ENCODE measurements at places on chromosomes 13 and 19. TPM values are rescaled to one million over a fixed set of nuclear protein-coding genes. Genes with fewer than 3 reads are reported as not detected.

Gene RNF113B
- not detected for total RNA-seq

Gene ZNF563
- 1.1 TPM for total RNA-seq

DNA sequence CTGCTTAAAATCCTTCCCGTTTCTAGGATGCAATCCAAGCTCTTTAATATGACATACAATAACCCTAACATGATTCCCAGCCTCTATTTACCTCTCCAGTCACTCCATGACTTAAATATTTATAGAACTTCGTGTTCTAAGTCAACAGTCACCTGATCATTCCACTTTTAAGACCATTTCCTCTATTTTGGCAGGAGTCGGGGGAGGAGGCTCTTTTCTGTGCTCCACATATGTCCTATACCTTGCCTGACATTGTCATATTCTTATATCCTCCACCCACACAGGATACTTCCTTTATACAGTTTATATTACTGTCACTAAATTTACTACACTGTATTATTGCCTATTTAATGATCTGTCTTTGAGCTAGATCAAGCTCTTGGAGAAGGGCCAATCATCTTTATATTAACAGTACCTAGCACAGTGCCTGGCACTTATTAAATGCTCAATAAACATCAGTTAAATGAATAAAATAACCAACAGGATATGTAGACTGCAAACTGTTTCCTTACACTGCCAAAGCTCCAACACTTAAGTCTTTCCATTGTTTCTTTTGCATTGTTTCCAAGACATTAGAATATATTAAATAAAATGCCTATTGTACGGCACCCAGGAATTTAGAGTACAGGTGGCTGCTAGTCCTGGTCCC, 2.7 kb downstream of the ARGLU1 start:
- H3K36me3 ChIP-seq: no peaks in the 10 kb centered on the region
- peaks cover 31% of the 10 kb centered on the region for H3K4me1 ChIP-seq
- H3K27me3 ChIP-seq: no peaks in the 10 kb centered on the region
- H3K4me3 ChIP-seq: peak overlapping the region; percentile 69
- no peak for DNase-seq

DNA sequence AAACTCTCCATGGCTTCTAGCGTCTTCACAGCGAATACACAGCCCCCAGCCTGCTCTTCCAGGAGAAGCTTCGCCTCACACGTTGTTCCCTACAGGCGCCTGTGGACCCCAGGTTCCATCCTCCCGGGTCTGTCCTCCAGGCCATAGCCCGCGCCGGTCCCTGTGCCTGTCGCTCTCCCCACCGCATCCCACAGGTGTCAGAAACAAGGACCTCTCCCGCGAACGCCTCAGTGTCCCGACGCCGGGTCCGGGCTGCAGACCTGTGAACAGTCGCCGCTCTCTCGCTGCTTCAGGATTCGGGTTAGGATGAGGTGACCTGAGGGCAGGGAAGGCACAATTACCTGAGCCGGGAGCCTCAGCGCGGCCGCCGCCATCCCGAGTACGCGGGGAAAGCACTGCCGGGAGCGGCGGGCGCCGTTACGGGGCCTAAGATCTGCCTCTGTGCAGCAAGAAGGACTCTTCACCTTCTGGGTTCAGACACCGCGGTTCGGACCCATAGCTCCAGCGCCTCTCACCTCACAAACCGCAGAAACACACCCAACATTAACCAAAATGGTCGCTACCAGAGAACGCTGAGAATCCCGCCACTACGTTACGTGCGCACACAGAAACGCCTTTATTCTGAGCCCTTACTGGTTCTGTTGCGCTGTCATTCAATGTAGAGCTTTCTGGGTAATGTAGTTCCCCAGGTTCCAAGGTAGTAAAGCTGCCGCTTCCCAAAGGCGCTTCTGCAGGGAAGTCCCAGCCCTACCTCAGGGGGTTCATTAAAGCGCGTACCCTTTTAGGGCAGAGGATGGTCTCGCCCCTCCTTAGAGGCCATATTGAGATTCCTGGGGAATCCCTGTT, at the start of gene ZNF418:
TSS of gene ZNF418 (minus strand) at position 583 of the 846 bp plus-strand sequence. CDS start 1,580 bp downstream, outside the sequence.
- peak within 1 kb of the TSS; percentile 60 for H3K4me3 ChIP-seq
- H3K27ac ChIP-seq: no peak within 1 kb of the TSS
- peak; percentile 65 for DNase-seq
- no peaks in the 10 kb centered on the region for H3K4me1 ChIP-seq
- H3K27me3 ChIP-seq: no peaks in the 10 kb centered on the region
- H3K36me3 ChIP-seq: no peaks in the 10 kb centered on the region

- no peaks in the 10 kb centered on the region for H3K4me1 ChIP-seq
- DNase-seq: no peak
- no peak overlapping the region for H3K27ac ChIP-seq
- H3K4me3 ChIP-seq: no peak overlapping the region
These were observed 1702.2 kb downstream of the EFNB2 start for GRCh38 chr13:104833221-104833620.

Data from PC-9 (cell line).